ENCODE measurements at places on chromosomes 2 and 18.

DNA sequence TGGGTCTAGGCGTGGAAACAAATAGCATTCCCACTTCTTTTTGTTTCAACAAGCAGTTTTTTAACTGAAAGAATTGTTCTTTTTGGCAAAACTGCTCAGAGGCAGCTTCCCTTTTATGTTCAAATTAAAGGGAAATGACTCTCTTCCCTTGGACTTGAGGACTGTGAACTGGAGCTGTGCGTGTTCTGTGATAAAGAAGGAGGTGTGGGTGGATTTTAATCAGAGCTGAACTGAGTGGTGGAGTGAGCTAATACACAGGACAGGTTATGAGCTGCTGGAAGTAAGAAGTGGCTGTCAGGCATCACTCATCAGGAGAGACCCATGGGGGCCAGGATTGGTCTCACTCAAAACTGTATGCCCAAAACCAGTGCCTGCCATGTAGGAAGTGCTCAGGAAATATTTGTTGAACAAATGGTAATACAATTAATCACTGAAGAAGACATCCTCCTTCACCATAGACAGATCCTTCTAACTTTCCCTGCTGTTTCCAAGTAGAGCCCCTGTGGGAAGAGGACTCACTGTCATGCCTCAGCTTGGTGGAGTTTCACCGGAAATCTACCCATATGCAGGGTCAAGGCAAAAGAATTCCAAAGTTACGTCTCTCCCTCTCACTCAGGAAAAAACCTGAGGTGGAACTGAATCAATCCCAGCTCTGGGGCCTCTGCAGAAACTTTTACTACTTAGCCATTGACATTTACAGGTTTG lies 55.9 kb downstream of the FEZ2 start:
- peak; percentile 39 for DNase-seq

DNA sequence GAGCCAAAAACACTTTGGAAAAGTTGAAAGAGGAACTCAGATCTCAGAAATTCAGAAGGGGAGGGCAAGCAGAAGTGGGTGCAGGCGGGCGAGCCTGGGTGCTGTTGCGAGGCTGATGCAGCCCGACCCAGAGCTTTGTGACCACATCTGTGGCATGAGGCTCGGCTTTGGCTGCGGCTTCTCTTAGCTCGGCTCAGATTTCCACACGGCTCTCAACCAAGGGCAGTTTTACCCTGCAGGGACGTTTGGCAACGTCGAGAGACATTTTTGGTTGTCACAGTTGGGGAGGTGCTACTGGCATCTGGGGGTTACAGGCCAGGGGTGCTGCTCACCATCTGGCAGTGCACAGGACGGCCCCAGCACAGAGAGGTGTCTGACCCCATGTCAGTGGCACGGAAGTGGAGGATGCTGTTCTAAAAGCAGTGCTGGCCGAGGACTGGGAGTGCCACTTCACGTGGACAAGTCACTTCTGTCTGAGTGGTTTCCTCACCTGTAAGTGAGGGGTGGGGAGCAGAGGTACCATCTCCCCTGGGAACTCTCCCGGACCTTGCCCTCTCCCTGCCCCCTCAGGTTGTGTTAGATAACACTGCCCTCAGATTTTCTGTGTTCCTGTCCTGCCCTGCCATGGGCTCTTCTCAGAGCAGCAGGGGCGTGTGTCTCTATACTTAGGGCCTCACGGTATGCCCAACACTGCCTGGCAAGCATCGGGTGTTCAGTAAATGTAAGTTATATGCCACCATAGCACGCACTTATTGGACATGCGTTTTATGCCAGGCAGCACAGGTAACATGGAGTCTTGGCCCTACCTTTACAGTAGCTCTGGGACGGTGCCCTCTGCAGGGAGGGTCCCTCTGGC lies 48.7 kb upstream of the FAHD2A start:
- no peak for DNase-seq

DNA sequence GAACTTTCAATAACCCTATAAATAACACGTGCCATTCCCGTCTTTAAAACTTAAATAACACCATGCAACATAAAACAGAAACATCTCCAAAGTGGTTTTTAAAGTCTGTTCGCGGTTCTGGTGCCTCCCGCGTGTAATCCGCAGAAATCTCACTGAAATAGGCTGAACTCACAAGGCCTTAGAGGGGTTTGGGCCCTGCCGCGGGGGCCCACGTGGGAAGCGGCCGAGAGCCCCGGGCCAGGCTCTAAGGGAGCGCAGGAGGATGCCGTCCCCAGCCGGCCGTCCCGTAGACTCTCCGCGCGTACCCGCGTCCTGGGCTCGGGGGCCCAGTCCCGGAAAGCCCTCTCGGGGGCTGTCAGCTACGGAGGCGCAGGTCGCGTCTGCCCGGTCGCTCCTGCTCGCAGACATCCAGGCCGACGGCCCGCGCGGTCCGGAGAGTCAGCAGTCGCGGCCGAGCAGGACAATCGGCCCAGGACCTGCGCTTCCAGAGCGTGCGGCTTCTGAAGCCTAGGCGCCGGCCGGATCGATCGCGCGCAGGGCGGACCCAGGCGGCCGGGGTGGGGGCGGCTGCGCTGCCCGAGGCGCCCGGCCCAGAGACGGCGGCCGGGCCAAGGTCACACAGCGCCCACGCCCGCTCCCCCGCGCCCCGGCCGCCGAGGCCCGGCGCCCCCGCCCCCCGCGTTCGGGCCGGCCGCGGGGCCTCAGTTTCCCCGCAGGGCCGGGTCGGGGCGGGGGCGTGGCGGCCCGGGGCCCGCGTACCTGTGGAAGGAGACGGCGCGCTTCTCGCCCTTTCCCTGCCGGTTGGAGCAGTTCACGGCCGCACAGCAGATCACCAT lies 558 bp downstream of the THAP4 start:
- no peak for DNase-seq

DNA sequence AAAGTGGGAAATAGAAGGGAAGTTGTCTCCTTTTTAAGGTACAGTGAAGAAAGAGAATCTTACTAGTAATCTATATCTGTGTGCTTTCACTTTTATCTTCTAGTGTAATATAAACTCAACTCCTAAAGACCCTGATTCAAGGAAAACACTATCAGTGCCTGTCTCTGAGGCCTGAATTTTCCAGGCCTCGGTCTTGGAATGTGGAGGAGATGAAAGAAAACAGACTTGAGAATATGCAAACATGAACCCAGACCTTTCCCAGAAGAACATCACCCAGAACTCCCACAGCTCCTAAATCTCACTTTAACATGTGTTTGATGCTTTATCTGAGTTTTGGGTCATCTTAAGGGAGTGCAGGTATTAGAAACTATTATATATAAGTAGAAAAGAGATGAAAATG lies 51.8 kb downstream of the EPB41L5 start:
- DNase-seq: no peak

GRCh38 chr2:40556293-40556692 lies 104.4 kb upstream of the SLC8A1 start:
- no peak for DNase-seq

DNA sequence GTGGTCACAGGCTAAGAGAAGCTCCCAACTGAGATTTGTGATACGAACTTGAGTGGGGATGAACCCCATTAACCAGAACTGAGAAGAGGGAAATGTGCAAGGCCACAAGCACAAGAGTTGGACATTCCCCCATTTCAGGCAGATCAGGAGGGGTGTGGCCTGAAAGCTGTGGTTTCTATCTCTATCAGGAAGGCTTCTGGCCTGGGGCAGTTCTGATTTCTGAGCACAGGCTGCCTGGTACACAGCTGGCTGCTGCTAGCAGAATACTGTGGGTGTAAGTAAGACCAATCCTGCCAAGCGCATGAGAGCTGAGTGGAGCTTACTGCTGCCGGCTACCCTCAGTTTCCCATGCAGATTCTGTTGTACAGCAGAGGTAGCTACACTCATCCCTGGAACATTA lies 484.6 kb downstream of the SATB2 start:
- no peak for DNase-seq

DNA sequence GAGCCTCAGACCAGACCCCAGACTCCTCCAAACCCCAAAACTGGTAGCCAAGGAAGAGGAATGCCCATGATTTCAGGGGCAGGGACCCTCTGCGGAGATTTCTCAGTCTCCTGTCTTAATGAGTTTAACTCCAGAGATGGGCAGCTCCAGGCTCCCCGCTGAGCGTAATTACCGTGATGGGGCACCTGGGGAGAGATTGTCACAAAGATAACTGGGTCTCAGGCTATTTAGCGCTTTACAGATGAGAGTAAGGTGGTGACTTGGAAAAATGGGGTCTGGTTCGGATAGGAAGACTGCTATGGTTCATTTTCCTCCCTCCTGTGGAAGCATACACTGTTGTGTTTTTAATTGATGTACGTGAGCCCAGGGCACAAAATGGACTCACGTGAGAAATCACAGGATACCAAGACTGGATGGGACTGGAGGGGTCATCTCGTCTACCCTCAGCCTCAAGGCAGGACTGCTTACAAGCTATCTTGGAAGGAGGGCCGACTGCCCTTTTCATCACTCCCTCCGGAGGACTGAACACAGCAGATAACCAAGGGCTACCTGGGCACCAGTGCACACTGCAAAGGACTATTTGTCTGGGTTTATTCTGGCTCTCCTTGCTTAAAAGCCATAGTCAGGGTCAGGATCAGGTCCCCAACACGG lies 427.8 kb downstream of the ZNF521 start:
- DNase-seq: no peak

GRCh38 chr2:219186754-219187456 lies 8.8 kb downstream of the RETREG2 start:
- no peak for DNase-seq

GRCh38 chr2:236214376-236214995 lies 46.3 kb upstream of the GBX2 start:
- DNase-seq: no peak

- DNase-seq: peak; percentile 71
Observed at GRCh38 chr2:205411558-205411957, 270.7 kb upstream of the NRP2 start.

GRCh38 chr2:180559771-180560170 lies 420.6 kb upstream of the UBE2E3 start:
- no peak for DNase-seq

DNA sequence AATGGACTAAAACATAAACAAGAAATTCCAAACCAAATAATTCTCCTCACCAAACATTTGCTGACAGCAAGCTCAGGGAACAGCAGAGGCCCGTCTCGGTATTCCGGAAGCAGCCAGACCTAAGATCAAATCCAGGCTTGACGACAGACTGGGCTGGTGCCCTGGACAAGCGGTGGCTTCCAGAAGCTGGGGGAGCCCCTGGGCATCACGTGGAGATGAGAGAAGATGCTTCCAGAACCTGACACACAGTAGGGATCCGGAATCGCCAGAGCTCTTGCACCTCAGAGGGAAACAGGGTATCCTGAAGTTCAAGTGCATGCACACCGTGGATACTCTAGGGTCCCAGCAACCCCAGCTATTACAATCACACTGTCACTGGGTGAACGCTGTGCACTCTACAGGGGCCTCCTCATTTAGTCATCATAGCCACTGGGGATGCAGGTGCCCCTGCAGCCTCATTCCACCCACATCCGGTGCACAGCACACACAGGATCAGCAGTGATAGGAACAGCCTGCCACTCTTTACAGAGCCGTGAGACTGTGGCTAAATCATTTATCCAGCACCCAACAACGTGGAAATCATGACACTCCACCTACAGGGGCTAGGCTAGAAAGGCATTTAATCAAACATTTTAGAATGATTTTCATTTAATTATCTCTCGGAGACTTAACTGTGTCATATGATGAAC lies 102.6 kb downstream of the HDAC4 start:
- DNase-seq: no peak

GRCh38 chr2:190465060-190465459 lies 56.9 kb downstream of the MFSD6 start:
- DNase-seq: no peak

GRCh38 chr2:179233083-179233490 lies 31.5 kb downstream of the SESTD1 start:
- DNase-seq: no peak

DNA sequence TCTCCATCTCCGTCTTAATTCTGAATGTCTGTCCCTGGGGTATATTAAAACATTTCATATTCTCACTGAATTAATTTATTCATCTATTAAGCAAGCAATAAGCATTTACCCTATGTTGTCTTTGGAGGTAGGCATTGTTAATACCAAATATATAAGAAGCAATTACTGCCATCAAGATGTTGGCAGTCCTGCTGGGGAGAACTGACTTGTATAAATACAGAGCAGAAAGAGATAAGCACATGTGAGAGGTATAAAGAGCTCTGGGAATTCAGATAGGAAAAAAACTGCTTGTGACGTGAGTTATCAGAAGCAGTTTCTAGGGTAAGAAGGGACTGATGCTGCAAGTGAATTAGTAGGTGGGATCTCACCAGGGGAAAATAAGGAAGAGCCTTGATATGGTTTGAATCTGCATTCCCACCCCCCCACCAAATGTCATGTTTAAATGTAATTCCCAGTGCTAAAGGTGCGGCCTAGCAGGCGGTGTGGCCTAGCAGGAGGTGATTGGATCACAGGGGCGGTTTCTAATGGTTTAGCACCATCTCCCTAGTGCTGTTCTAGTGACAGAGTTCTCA lies 286.8 kb downstream of the RAD51AP2 start:
- no peak for DNase-seq

- no peak for DNase-seq
Observed at GRCh38 chr2:29751390-29751789, 170.0 kb downstream of the ALK start.

GRCh38 chr2:239329284-239329971 lies 71.4 kb downstream of the HDAC4 start:
- no peak for DNase-seq

- no peak for DNase-seq
Observed at GRCh38 chr2:127535422-127535901, at the start of gene MYO7B. Gene MYO7B, plus strand, starts transcription at chr2:127535683. Its CDS starts 24,040 bp downstream, at chr2:127559723.

DNA sequence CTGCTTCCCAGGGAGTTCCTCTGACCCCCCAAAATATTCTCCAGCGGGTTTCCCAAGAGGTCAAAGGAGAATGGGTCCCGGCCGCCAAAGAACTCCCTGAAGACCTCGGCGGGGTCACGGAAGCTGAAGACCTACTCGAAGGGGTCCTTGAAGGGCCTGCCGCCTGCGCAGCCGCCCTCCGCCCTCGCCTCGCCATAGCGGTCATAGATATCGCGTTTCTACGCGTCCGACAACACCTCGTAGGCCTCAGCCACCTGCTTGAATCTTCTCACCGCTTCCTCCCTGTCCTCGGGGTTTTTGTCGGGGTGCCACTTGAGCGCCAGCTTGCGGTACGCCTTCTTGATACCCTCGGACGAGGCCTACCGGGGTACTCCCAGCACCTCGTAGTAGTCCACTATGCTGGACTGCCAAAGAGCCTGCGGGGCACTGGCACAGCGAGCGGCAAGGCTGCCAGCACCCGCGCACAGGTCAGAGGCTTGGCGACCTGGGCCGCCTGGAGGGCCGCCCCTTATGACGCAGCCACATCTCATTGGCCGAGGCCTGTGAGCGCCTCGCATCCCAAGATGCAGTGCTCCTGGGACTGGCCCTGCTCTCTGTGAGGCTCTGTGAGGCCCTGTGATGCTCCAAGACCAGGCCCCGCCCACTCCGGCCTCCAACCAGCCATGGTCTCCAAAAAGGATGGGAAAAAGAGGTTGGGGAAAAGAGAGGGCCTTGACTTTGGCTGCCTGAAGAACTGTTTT lies 5.0 kb upstream of the UGT1A1 start:
- no peak for DNase-seq
